ENCODE measurements at places on chromosomes 1 and 21.

GRCh38 chr1:191240925-191241324 is 763.3 kb upstream of the BRINP3 start:
- DNase-seq, result no peak

- no peak for DNase-seq
Measured at GRCh38 chr1:115767403-115767802, 1.1 kb downstream of the CASQ2 start.

DNA sequence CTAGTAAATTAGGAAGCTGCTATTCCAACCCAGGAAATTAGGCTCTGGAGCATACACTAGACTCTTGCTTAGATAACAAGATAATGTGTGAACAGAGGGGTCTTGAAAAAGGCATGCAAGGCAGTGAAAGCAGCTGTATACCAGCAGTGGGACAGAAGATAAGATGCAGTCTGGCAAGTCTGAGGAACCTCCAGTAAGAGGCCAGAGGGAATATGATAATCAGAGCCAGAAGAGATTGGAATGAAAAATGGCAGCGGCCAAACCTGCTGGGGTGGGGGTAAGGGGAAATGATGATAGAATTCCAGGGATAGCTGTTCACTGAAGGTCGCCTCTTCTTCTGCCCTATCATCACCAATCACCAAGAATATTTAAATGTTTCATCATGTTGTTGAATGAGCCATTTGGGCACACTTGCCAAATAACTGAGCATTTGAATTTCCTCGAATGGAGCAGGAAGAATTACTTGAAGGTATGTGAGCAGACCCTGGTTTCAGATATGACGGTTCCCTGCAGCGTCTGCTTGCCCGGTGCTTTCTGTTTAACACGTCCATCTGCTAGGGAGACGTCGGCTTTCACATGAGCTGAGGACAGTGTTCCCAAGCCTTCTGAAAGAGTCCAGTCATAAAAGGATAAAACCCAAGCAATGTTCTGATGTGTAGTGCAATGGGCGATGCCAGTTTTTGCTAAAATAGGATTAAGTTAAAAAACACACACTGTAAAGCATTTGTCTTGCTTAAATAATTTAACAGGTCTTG is 173.3 kb downstream of the RWDD3 start:
- no peak for DNase-seq

GRCh38 chr1:19569786-19570185 is 74.3 kb upstream of the NBL1 start:
- no peak for DNase-seq

- DNase-seq, result no peak
Measured at GRCh38 chr1:47388030-47388890, 27.8 kb upstream of the FOXE3 start.

GRCh38 chr21:45003331-45004058 is 63.7 kb downstream of the SLX9 start:
- no peak for DNase-seq

DNA sequence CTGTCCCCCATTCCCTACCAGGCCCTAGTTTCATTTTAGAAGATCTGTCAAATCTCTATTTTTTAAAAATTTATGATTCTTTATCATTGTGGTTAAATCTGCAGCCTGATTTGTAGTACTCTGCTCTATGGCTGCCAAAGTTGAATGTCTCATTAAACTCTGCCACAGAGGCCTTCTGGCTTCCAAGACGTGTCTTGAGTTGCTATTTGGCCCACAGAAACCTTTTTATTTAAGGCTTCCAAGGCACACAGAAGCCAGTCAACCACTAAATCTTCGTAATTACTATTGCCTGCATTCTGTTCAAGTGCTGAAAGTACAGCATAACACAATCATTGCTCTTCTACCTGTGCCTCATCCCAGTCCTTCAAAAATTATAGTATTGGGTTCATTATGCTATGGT is 971.0 kb downstream of the NCAM2 start:
- DNase-seq, result no peak

- DNase-seq, result no peak
Measured at GRCh38 chr1:14842891-14843290, 244.4 kb downstream of the KAZN start.

DNA sequence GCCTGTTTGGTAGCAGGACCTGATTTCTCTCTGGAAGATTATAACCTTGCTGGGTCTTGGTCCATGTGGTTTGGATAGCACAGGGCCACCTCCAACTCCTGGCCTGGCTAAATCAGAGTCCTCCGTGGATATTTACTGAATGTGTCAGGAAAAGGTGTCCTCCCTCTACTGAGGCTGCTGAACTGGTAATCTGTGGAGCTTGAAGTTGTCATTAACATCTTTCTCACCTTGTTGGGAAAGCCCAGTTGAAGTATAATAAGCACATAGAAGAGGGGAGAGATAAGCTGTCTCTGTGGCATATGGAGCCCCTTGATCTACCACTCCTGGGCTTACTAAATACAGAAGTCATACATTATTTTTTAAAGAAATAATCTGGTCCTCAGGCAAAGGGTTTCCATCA is 294.3 kb upstream of the B3GALT2 start:
- DNase-seq, result no peak

GRCh38 chr1:31394584-31395193 is 18.3 kb upstream of the SERINC2 start:
- peak; percentile 51 for DNase-seq

- no peak for DNase-seq
Measured at GRCh38 chr1:221800831-221801230, 58.9 kb upstream of the DUSP10 start.
